ENCODE measurements at places on chromosomes 7 and 10. TPM values are rescaled to one million over a fixed set of nuclear protein-coding genes. Genes with fewer than 3 reads are reported as not detected.

- H3K27me3 ChIP-seq = no peaks in the 10 kb centered on the region
- H3K4me1 ChIP-seq = peaks cover 15% of the 10 kb centered on the region
- H3K27ac ChIP-seq = no peak overlapping the region
- no peak overlapping the region for H3K4me3 ChIP-seq
- no peak for DNase-seq
Observed at GRCh38 chr10:74255888-74256357, 104.9 kb downstream of the ADK start.

DNA sequence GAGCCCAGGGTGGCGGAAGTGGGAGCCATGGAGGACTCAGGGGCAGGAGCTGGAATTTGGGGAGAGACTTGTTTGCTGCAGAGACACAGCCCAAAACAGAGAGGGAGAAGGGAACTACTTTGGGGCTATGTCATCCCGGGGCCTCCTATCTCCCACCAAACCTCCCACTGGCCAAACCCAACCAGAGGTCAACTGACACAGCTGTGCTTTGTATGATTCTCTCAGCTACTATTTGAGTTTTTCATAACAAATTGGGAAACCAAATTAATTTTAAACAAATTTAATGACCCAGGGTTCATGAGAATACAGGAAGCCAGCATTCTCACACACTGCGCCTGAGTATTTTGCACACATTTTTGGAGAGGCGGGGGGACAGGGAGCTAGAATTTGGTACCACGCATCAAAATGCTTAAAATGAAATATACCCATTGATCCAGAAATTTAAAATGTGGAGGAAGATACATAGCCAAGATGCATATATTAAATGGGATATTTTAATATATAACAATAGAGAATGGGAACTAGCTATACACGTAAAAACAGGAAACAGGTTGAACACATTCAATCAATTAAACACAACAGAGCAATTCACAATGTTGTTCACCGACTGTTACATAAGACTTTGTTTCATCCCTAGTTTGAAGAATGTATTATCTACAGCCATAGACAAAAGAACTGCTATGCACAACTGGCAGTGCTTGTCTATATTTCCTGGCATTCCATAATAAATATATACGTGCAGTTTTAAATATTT, 105.3 kb downstream of the PARD3 start:
- H3K27ac ChIP-seq = no peak overlapping the region
- H3K4me3 ChIP-seq = no peak overlapping the region
- H3K36me3 ChIP-seq = no peaks in the 10 kb centered on the region
- peaks cover 4% of the 10 kb centered on the region for H3K27me3 ChIP-seq
- no peak for DNase-seq

DNA sequence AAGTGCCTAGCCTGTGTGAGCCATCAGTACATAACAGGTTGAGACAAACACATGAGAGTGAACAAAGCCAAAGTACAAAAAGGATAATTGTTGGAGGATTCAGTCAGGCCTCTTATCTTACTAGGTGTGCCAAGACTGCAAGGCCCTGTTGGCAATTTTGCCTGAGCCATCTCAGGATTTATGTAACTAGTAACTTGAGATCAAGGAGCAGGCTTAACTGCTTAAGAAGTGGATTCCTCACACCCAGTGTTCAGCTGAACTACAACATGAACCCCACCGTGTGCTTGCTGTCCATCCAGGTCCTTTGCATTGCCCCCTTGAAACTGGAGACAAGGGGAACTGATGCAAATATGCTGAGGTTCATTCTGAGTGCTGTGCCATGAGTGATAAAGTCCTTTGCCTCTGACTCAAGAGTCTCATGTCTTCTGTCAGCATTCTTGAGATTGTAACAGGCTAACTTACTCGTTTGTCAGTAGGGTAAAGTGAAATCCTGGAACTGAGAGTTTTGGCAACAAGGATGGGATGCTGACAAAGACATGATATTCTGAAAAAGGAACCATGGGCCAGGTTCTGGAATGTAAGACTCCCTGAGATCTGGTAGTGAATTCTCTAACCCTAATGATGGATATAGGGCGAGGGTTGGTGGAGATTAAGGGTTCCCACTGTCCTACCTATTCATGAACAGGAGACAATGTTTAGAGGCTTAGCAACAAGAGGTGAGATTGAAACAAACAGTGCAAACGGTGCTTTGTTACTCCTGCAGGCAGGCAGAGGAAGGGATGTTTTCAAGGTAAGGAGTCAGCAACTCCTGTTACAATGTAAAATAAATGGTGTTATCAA, 44.1 kb upstream of the GATAD1 start:
- H3K36me3 ChIP-seq = peaks cover 12% of the 10 kb centered on the region
- H3K27ac ChIP-seq = peak overlapping the region; percentile 9
- no peaks in the 10 kb centered on the region for H3K27me3 ChIP-seq
- peaks cover 19% of the 10 kb centered on the region for H3K4me1 ChIP-seq
- no peak for DNase-seq
- H3K4me3 ChIP-seq = no peak overlapping the region

The ANKRD1 gene
- total RNA-seq = not detected

The ARMH3 gene
- total RNA-seq = 16.0 TPM

The SPDYE16 gene
- not detected for total RNA-seq

DNA sequence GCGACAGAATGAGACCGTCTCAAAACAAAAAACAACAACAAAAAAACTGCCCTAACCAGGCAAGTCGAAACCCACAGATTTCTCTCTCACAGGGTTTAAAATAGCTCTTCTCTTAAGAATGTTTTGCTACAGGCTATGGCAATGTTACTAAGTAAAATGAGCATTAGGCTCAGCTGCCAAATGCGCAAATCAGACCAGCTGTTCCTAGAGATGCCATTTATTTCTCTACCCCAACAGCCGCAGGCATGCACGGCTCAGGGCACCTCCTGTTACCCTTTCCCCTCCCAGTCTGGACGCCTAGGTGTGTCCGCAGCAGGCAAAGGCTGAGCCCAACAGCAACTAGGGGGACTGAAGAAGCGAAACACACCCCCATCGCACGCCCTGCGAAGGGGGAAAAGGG, 168.3 kb upstream of the MBL2 start:
- H3K27me3 ChIP-seq = no peaks in the 10 kb centered on the region
- H3K36me3 ChIP-seq = no peaks in the 10 kb centered on the region
- no peak for DNase-seq
- H3K4me3 ChIP-seq = no peak overlapping the region
- H3K27ac ChIP-seq = no peak overlapping the region
- no peaks in the 10 kb centered on the region for H3K4me1 ChIP-seq

DNA sequence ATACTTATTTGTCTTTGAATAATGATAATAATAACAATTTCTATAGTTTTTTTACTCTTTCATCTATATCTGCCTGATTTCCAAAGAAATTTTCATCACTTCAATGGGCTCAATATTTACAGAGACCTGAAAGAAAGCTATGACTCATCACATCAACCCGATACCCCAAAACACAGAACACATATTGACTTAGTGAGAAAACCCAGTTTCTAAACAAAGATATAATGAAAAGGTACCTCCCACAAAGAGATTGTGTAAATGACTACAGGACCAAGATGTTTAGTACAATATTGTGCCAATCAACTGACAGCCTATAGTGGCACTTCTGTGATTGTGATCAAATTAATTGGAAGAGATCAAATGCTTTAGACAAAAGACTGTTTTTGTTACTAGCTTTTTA, 133.9 kb downstream of the PCDH15 start:
- H3K27ac ChIP-seq = no peak overlapping the region
- H3K4me1 ChIP-seq = no peaks in the 10 kb centered on the region
- no peak for DNase-seq
- H3K36me3 ChIP-seq = no peaks in the 10 kb centered on the region

- H3K4me3 ChIP-seq = no peak overlapping the region
- H3K27me3 ChIP-seq = no peaks in the 10 kb centered on the region
- H3K36me3 ChIP-seq = no peaks in the 10 kb centered on the region
- H3K27ac ChIP-seq = no peak overlapping the region
- no peaks in the 10 kb centered on the region for H3K4me1 ChIP-seq
- DNase-seq = no peak
Observed at GRCh38 chr7:15715435-15715834, 29.0 kb upstream of the MEOX2 start.

- no peaks in the 10 kb centered on the region for H3K27me3 ChIP-seq
- no peak for DNase-seq
- peaks cover 12% of the 10 kb centered on the region for H3K4me1 ChIP-seq
- no peak overlapping the region for H3K4me3 ChIP-seq
- H3K36me3 ChIP-seq = peaks cover 64% of the 10 kb centered on the region
Observed at GRCh38 chr7:127976056-127976737, 55.0 kb downstream of the LRRC4 start.

The INTS15 gene
- 31.8 TPM for total RNA-seq

The PVRIG gene
- total RNA-seq = 27.7 TPM

- DNase-seq = no peak
- H3K27me3 ChIP-seq = no peaks in the 10 kb centered on the region
- H3K4me3 ChIP-seq = no peak overlapping the region
- H3K4me1 ChIP-seq = peaks cover 5% of the 10 kb centered on the region
- peaks cover 27% of the 10 kb centered on the region for H3K36me3 ChIP-seq
Observed at GRCh38 chr7:43771573-43771972, 13.1 kb downstream of the BLVRA start.

The TAF3 gene
- total RNA-seq = 17.7 TPM

DNA sequence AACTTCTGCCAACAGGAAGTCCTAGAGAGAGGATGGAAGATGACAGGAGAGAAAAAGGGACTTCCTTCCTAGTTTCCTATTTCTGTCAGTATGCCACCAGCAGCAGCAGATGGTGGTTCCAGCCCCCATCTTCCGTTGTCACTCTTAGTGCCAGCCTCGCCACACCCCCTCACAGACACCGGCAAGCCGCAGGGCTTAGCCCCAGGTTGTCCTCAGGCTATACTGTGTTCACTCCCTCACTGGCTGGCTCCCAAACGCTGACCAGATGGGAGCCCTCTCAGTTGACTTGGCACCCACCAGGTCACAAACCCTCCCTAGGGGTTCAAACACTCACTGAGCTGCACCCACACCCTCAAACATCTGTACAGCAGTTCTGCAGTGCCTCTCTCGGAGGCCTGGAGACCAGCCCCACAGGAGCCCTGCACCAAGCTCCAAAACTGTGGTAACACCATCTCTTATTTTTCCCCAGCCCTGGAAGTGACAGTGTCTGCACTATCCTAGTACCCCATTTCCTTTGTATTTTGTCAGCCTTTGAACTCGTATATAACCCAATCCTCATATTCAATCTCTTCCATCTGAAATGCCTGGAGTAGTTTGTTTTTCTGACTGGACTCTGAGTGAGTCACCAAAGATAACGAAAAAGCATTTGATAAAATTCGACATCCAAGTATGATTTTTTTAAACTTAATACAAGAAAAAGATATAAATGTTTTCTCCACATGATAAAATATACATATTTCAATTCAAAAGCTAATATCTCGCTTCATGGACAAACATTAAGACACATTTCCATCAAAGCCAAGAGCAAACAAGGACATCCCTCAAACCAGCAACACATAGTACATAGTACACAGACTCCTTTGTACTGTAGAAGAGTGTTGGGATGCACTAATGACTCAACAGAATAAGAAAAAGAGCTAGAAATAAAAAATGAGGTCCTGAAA, 34.5 kb downstream of the SMURF1 start:
- peak; percentile 34 for DNase-seq
- H3K36me3 ChIP-seq = peaks cover 6% of the 10 kb centered on the region
- H3K27ac ChIP-seq = no peak overlapping the region
- H3K4me3 ChIP-seq = no peak overlapping the region
- peaks cover 61% of the 10 kb centered on the region for H3K4me1 ChIP-seq

GRCh38 chr10:69124563-69125268, 738 bp downstream of the VPS26A start:
- no peaks in the 10 kb centered on the region for H3K36me3 ChIP-seq
- H3K4me1 ChIP-seq = peaks cover 33% of the 10 kb centered on the region
- H3K27me3 ChIP-seq = no peaks in the 10 kb centered on the region
- peak overlapping the region; percentile 87 for H3K27ac ChIP-seq

GRCh38 chr7:5869691-5870090, 10.9 kb upstream of the OCM start:
- H3K4me1 ChIP-seq = no peaks in the 10 kb centered on the region
- no peak for DNase-seq
- H3K36me3 ChIP-seq = peaks cover 5% of the 10 kb centered on the region
- no peak overlapping the region for H3K27ac ChIP-seq
- no peaks in the 10 kb centered on the region for H3K27me3 ChIP-seq
- no peak overlapping the region for H3K4me3 ChIP-seq

The LIPM gene
- not detected for total RNA-seq

GRCh38 chr10:119724593-119725516, 995 bp upstream of the INPP5F start:
- no peaks in the 10 kb centered on the region for H3K27me3 ChIP-seq
- peak overlapping the region; percentile 86 for H3K4me3 ChIP-seq
- peak overlapping the region; percentile 69 for H3K27ac ChIP-seq
- peaks cover 47% of the 10 kb centered on the region for H3K4me1 ChIP-seq

GRCh38 chr10:46247808-46248569, 38.8 kb upstream of the ANTXRL start:
- peaks cover 31% of the 10 kb centered on the region for H3K36me3 ChIP-seq

The C10orf62 gene
- total RNA-seq = not detected

DNA sequence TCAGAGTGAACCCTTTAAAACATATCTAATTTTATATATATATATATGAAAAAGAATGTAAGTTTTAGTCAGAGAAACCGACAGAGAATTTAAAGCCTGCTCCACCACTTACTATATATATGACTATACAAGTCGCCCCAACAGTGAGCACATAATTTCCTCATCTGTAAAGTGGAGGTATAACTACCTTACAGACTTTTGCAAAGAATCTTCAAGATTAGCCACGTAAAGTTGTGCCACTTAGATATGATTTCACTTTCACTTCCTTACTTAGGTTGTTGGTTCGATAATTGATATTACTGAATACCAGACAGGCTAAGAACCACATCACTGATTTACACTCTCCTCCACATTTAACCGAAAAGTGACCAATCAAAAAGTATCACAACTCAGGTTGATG, 94.7 kb downstream of the PDE1C start:
- no peak overlapping the region for H3K27ac ChIP-seq
- DNase-seq = no peak
- no peaks in the 10 kb centered on the region for H3K27me3 ChIP-seq
- H3K4me1 ChIP-seq = no peaks in the 10 kb centered on the region

GRCh38 chr7:102469972-102470825, 5.4 kb downstream of the LRWD1 start:
- H3K4me3 ChIP-seq = no peak overlapping the region
- no peak for DNase-seq
- H3K27me3 ChIP-seq = no peaks in the 10 kb centered on the region
- H3K4me1 ChIP-seq = peaks cover 17% of the 10 kb centered on the region

GRCh38 chr10:31888442-31888841, 40.2 kb downstream of the ARHGAP12 start:
- peaks cover 51% of the 10 kb centered on the region for H3K4me1 ChIP-seq
- H3K36me3 ChIP-seq = peaks cover 8% of the 10 kb centered on the region
- no peak overlapping the region for H3K27ac ChIP-seq
- H3K4me3 ChIP-seq = no peak overlapping the region
- H3K27me3 ChIP-seq = no peaks in the 10 kb centered on the region

All from activated CD4-positive, alpha-beta T cell treated with anti-CD3 and anti-CD28 coated beads for 36 hours (primary cell).